NCI-H524 (cell line): ENCODE measurements at places on chromosomes 3 and 15.

DNA sequence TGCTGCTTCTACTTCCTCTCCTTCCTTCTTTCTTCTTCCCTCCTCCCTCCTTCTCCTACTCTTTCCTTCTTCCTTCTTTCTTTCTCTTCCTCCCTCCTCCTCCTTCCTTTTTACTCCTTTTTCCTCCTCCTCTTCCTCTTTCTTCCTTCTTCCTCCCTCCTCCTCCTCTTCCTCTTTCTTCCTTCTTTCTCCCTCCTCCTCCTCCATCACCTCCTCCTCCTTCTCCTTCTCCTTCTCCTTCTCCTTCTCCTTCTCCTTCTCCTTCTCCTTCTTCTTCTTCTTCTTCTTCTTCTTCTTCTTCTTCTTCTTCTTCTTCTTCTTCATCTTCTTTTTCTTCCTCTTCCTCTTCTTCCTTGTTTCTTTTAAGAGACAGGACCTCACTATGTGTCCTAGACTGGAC lies 224.0 kb downstream of the NR2F2 start:
- no peak for DNase-seq

DNA sequence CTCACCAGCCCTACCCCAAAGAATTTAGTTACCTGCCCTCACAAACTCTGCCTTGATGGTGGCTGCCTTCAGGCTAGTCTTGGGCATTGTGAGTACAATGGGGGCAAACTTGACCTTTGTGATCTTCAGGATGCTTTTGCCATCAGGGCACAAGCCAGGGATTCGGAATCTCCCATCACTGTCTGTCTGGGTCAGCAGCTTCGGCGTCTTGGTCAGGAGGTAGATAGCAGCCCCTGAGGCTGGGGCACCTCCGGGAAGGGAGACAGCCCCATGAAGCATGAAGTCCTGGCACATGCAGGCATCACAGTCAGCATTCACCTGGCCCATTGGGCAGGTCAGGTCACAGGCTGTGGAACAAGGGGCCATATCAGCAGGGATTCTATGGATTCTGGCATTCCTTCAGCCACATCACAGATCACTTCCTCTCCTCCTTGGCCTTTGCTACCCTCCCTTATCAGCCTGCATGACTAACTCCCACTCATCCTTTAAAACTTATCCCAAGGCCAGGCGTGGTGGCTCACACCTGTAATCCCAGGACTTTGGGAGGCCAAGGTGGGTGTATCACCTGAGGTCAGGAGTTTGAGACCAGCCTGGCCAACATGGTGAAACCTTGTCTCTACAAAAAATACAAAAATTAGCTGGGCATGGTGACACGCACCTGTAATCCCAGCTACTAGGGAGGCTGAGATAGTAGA lies 6.9 kb downstream of the CILP start:
- DNase-seq = no peak

GRCh38 chr3:156109989-156110388 lies 10.4 kb upstream of the KCNAB1 start:
- DNase-seq = no peak

- peak; percentile 99 for DNase-seq
Measured at GRCh38 chr3:181328346-181328745, 338.8 kb upstream of the DNAJC19 start.

DNA sequence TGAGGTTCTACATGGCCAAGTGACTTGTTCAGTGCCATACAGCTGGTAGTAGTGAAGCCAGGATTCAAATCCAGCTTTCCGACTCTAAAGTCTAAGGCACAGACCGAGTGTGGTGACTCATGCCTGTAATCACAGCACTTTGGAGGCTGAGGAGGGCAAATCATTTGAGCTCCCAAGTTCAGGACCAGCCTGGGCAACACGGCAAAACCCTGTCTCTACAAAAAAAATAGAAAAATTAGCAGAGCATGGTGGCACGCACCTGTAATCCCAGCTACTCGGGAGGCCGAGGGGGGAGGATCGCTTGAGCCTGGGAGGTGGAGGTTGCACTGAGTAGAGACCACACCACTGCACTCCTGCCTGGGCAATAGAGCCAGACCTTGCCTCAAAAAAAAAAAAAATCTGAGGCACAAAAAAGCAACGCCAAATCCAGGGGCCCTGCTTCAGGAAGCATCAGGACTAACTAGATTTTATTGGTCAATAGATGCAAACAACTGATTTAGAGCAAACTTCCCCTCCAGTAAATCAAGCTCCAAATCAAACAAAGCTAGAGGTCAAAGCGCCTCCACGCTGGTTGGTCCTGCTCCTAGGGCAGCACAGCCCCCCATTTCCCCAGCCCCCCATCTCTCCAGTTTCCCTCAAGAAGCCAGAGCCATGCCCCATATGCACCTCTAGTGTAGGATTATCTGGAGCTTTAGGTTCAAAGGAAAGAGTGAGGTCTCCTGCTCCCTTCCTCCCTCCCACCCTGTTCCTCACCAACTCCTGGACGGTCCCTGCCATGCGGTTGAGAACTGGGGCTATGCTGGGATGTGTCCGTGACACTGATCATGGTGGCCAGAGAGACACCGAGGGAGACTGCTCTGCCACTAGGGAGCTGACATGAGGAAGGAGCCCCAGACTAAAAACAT lies 2.9 kb upstream of the TNK2 start:
- DNase-seq = no peak

DNA sequence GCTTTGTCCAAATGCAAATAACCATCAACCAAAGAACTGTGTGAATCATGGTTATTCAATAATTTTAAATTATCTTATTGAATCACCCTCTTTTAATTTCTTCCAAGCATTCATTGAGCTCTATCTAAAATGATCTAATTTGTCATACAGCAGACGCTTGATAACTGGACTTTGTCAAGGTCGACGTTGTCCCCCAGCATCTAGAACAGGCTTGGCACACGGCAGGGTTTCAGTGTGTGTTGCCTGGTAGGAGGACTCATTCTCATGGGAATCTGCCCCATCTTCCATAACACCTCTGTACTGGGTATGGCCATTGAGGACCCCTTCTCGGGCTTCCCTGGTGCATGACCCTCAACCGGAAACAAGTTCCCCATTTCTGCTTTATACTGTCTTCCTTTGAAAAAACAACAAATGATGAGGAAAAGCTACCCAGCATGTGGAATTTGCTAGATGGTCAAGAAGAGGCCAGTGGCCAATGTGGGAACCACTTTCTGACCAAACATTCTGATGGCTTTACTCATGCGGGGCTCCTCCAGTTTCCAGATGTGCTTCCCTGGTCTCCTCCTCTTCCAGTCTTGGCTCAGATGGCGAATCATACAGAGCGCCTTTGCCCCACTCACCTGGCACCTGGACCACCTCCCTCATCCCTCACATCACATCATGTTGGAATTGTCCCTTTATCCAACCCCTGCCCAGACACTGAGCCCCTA lies 41.7 kb upstream of the SEC22A start:
- DNase-seq = no peak

GRCh38 chr3:46812237-46812791 lies 50.9 kb downstream of the MYL3 start:
- DNase-seq = no peak

GRCh38 chr15:101543431-101543830 lies 53.9 kb upstream of the PCSK6 start:
- DNase-seq = no peak

DNA sequence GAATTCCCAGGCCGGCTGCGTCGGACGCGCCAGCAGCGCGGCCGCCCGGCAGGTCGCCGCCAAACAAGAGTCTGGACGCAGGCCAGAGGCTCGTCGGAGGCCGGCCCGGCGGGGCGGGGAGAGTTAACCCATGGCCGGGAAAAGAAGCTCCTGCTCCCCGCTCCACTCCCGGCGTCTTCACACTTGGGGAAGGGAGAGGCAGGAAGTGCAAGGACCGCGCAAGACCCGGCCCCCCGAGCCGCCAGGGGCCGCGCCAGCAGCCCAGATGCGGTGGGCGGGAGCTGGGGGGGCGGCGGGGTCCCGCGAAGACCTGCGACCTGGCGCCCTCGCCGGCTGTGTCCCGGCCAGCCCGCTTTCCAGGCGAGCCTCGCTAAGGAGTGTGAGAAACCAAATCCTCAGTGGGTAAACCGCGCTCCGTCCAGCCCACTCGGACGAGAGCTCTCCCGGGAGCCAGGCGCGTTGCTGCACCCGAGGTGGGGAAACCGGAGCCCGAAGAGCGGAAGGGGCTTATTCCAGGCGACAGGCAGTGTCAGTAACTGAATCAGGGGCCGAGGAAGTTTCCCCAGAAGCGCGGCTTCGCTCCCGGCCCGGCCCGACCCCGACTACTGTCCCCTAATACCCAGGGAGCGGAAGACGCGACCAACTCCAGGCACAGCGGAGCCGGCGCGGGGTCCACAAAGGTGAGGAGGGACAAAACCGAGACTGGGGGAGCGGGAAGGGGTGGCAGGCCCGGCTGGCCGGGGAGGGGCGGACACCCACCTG lies 721 bp downstream of the ADAMTS7 start:
- DNase-seq = no peak

DNA sequence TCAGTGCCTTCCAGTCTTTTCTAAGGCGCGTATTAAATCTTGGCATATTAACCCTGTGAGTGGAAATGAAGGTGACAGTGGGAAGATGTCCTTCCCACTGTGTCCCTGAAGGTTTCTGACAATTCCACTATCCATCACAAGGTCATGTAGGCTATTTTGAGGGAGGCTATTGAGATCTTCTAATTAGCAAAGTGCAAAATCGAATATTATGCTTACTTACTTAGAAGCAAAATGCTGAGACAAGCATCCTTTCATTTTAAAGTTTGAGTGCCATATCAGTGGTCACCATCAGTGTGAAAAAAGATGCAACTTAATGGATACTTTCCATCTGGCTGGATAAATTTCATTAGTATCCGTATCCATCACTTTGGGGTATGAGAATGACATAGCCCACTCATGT lies 77.6 kb downstream of the COL6A5 start:
- DNase-seq = no peak

DNA sequence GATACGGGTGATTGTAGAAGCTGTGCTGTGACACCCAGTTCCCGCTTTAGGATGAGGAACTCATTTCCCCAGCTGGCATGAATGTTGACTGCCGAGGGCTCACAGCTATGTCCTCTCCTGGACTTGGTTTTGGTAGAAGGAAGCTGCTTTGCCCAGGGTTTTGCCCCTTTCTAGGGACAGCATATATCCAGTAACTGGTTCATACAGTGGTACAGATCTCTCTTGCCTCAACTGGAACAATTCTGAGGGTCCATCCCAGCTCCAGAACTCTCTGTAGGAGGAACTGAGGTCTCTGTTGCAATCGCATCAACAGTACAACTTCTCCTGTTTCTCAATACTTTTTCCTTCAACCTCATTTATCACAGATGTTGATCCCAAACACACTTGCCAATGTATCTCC lies 54.5 kb upstream of the FNDC3B start:
- DNase-seq = no peak

DNA sequence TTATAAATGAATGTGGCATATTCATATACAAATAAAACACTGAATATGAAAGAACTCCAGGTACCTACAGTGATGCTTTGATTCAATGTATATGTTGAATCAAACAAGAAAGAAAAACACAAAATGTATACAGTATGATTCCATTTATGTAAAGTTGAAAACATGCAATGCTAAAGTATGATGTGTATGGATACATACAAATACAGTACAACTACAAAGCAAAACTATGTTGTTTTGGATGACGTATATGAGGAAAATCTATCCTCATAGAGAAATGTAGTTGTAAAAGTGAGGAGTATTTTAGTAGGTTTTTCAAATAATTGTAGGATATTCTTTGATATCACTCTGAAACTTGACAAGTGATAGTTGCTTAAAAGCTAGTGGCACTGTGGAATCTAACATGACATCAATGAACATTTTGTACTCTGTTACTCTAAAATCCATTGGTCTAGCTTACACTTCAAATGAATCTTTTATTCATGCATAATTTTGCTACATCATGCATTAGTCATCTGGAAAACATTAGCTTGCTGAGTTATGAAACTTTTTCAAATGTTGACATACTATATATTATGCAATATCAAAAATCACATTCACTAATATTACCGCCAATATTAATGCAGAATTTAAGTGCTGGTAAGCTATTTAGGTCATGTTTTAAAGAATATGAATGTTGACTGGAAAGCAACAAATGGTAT lies 278.1 kb upstream of the CHRNA7 start:
- DNase-seq = no peak

- no peak for DNase-seq
Measured at GRCh38 chr3:4224331-4224730, 78.8 kb upstream of the SETMAR start.

- no peak for DNase-seq
Measured at GRCh38 chr3:165742351-165742750, 94.9 kb downstream of the BCHE start.

- no peak for DNase-seq
Measured at GRCh38 chr3:187976365-187976900, 177.5 kb upstream of the LPP start.

- DNase-seq = no peak
Measured at GRCh38 chr15:50168783-50169411, 13.1 kb upstream of the SLC27A2 start.

DNA sequence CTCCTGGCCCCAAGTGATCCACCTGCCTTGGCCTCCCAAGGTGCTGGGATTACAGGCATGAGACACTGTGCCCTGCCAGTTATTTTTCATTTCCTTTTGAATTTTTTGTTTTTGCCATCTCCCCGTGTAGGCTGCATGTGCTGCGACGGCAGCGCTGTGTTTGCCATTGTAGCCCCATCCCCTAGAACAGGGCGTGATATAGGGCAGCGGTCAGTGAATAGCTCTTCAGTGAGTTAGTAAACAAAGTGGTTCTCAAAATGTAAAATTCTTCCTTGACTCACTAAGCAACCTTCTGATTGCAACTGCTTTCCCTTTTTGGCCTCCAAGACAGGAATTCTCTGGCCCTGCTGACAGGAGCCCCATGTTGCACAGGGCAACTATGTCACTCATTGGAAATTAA lies 138.1 kb upstream of the CTDSPL start:
- no peak for DNase-seq

DNA sequence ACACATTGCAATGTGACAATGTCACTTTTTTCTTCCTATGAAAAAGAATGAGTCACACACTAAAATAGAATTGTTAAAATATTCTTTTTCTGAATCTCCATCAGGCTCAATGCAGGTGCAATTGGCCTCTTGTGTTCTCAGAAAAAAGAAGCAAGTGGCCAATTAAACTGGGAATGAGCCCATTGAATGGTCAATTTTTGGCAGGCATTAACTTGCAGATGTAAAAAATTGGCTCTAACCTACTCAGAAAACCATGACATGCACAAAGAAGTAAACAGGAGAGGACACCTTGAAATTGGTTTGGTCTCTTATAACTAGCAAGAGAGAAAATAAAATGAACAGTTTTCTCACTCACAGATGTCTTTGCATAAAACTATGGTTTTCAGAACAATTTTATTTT lies 820.8 kb downstream of the TBL1XR1 start:
- DNase-seq = no peak

GRCh38 chr3:108564564-108564963 lies 24.7 kb downstream of the CIP2A start:
- DNase-seq = no peak

GRCh38 chr3:123353850-123354233 lies 95.0 kb downstream of the ADCY5 start:
- DNase-seq = no peak

- DNase-seq = no peak
Measured at GRCh38 chr3:40975711-40976121, 223.6 kb upstream of the CTNNB1 start.

GRCh38 chr3:87694678-87695077 lies 364.1 kb downstream of the CGGBP1 start:
- DNase-seq = no peak
